NCI-H2029 (cell line): ENCODE measurements at places on chromosomes 4 and X.

DNA sequence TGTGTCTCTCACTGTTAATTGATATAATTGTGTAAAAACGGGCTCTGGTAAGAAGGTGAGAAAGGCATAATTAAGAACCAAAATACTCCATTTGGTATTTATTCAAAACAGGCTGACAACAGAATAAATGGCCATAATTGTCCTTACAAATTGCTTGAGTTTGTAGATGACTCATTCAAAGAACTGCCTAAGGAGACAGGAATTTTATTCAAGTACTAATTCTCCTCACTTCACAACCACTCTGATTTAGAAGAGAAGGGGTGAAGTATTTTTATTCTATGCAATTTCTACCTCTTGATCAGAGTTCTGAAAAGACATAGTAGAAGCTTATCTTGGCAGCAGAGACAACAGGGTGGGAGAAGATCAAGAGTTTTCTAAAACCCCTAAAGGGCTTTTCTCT, 43.1 kb downstream of the ATP11C start:
- DNase-seq, result no peak

DNA sequence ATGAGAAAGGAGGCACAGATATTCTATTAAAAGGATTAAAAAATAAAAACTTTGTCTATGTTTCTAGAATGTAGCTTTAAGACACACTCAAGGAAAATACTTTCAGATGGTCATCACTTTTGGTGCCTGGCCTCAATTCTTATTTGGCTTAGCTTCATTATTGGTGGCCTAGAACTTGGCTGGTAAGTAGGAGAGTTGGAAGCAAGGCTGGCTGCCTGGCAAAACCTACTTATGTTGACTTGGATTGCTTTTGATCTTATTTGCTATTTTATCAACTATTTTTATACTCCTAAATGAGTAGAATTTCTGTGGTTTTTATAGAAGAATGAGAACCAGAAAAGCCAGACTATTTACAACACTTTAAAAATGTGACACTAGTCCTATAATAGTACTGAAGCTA, 35.3 kb upstream of the JADE3 start:
- no peak for DNase-seq

DNA sequence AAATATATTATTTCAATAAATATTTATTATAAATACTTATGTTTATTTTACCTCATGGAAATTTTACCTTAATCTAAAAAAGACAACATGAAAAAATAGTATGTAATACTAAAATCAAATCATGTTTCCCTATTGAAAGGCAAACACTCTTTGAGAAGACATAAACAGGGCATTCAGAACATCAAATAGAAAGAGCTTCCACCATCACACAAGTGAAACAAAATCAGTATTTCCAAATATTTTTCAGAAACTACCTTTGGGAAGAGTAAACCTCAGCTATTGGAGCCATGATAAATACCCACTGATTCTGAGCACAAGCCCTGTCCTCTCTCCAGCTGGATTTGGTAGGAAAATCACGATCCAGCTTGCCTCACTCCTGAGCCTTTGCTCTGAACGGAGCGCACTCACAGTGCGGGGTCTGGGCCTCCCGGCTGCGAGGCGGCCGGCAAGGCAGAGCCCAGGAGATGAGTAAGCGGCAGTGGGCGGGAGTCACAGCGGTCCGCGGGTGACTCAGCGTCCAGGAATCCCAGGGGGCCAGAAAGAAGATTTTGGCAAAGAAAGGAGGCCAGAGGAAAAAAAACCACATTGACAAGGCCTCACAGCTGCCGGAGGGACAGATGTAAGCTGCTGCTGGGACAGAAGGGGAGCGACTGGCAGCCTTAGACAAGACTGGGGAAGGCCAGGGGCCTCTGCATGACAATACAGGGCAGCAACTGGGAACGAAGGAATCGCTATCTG, 14.7 kb upstream of the ANXA5 start:
- no peak for DNase-seq

DNA sequence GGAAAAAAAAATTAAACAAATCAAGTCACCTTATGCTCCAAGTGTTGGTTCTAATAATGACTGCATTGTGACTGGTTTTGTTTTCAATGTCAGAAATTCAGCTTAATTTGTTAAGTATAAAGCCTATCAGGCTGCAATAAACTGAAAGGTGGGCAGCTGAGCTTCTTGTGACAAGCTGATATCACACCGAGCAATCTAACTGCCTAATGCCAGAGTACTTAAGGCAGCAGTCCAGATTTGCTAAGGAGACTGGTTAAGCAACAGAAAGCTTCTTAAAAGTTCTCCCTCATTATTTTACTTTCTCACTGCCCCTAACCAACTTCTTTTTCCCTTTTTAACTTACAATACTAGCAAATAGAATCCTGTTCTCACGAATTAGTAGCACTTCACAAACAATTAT, 201.0 kb downstream of the MAB21L2 start:
- no peak for DNase-seq

DNA sequence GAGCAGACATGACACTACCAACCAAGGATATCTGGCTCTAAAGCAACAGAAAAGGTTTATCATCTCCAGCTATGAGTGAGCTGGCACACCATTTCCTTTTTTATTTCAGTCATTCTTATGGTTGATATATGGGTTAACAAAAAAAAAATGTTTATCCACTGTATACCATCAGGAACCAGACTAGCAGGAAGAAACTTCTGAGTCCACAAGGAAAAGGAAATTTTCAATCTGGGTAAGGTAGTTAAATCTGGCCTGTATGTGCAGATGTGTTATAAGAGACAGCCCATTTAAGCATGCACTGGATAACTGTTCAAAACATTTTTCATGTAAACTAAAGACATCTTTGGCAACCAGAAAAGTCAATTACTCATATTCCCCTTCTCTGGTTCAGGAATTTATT, 35.0 kb downstream of the AMMECR1 start:
- DNase-seq, result no peak

DNA sequence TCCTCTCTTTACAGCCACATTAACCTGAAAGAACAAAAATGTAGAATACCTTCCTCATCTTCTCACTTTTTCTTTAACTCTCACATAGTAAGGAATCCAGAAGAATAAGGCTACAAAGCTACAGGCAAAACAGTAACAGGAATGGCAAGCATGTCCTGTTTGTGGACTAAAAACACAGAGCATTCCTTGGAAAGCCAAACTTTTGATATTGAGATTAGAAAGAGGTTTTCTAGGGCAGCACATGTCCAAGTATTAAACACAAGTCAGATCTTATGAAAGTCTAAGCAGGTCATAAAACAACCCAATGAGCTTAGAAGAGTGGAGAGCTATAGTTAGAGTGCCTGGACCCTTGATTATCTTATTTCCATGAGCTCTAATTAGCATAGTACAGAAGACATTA, 58.2 kb upstream of the FAM9C start:
- no peak for DNase-seq

DNA sequence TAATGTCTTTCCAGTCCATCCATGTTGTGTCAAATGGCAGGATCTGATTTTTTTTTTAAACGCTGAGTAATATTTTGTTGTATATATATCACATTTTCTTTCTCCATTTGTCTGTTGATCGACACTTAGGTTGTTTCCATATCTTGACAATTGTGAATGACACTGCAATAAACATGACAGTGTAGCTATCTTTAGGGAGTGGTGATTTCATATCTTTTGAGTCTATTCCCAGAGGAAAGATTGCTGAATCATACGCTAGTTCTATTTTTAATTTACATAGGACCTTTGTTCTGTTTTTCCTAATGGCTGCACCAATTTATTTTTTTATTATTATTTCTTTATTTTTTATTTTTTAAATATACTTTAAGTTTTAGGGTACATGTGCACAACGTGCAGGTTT, 470.7 kb downstream of the CCSER1 start:
- DNase-seq, result no peak

- DNase-seq, result no peak
Measured at GRCh38 chr4:99879458-99879857, 14.8 kb downstream of the LAMTOR3 start.

GRCh38 chr4:38036548-38036947, 76.3 kb downstream of the PTTG2 start:
- DNase-seq, result no peak

DNA sequence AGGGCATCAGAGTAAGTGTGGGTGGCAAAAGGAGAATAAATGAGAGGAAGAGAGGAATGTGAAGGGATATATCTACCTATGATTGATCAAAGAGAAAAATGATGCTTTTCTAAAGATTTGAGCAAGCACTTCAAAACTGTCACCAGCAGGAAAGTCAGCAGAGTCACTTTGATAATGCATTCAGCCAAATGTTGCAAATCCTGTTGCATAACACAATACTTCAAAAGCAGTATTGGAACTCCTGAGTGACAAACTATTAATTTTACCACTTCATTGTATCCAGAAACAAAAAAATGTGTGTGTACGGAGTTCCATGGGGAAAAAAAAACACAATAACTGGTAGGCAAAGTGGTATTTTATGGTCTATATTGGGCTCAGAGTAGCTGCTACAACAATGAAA, 160.3 kb downstream of the EMCN start:
- DNase-seq, result no peak

DNA sequence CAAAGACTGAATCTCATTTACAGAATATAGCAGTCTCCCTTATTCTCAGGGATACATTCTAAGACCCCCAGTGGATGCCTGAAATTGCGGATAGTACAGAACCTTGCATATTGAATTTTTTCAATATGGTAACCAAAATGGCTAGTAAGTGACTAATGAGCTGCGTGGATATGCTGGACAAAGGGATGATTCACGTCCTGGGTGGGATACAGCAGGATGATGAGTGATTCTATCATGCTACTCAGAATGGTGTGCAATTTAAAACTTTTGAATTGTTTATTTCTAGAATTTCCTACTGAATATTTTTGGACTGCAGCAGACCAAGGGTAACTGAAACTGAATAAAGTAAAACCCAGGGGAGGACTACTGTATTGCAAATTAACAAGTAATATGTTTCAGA, 66.7 kb downstream of the STAG2 start:
- no peak for DNase-seq

DNA sequence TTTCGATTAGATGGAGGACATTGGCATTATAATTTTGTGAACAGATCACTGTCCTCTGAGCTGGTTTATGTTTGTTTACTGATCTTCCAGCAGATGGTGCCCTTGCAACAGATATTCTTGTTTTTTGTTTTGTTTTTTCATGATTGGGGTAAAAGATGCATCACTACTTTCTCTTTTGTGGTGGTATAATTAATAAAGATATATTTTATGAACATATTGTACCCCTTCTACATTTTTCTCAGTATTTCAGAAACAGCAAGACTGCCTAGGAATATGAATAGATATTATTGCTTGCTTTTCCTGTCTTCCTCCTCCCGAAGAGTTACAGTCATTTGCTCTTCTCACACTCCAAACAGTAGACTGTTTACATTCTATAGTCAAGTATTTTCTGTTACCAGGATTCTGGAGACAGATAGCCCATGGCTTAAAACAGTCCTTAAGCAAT, 905.2 kb downstream of the TRAM1L1 start:
- peak; percentile 3 for DNase-seq

GRCh38 chr4:16259241-16259888, 33.1 kb upstream of the TAPT1 start:
- DNase-seq, result no peak

DNA sequence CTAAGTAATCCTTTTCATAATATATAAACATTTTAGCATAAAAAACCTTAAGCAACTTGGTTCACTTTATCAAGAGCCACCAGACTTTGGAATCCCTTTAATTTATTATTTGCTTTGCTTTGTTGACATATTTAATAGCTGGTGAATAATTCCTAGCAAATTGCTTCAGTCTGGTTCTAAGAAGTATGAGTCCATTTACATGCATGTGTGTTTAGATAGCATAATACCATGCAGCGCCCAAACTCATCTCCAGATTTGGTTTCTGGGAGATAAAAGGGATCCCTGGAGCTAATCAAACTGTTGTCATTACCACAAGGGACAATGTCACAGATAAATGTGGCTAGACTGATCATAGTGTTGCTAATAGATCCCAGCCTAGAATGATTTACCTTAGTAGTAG, 111.8 kb downstream of the TMEM144 start:
- DNase-seq, result no peak

DNA sequence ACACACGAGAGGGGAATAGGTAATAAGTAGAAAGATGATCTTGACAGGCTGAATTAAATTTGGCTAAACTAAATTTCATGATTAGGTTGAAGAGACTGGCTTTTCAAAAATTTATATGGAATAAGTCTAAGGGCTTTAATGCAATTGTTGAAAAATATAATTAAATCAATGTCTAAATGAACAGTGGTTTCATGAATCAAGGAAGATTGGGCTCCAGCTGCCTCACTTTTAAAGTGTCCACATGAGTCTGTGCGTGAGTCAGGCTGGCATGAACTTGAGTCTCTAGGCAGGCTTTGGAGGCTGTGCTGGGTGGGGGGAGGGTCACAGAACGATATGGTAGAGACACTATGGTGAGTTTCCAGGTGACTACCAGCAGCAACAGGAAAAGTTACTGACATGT, 111.9 kb downstream of the SORBS2 start:
- no peak for DNase-seq

- DNase-seq, result peak; percentile 49
Measured at GRCh38 chr4:7434766-7435150, at the start of gene PSAPL1. TSS of gene PSAPL1 (minus strand) at chr4:7434930. CDS start at chr4:7434879, 51 bp downstream.

GRCh38 chrX:31331015-31331414, 259.2 kb upstream of the FTHL17 start:
- no peak for DNase-seq

- DNase-seq, result no peak
Measured at GRCh38 chrX:132435222-132435621, 53.6 kb downstream of the MBNL3 start.

DNA sequence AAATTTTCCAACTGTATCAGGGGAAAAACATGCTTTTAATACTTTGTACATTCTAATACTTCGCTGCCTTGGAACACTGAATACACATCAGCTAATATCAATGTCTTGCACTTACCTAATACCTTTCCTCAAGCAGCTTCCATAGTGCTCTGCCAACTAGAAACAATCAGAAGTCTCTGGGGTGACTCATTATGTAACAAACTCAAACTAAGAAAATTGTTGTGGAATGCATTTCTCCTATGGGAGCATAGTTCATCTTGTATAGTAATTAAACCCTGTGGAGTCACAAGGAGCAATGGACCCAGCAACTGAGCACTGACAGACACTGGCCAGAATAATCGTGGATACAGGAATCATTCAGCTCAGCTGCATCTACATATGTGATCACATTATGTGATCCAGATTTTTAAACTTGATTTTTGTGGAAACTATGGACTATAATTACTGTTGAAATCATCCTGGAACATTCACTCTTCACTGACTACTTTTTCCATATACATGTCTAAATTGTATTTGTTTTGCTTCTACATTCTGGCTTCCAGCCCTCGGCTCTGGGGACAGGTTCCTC, 496.9 kb downstream of the TMA16 start:
- DNase-seq, result no peak

- DNase-seq, result peak; percentile 24
Measured at GRCh38 chrX:115399306-115399705, 109.8 kb downstream of the LUZP4 start.
